T-helper 1 cell (primary cell): ENCODE measurements at places on chromosomes 5 and 9.

DNA sequence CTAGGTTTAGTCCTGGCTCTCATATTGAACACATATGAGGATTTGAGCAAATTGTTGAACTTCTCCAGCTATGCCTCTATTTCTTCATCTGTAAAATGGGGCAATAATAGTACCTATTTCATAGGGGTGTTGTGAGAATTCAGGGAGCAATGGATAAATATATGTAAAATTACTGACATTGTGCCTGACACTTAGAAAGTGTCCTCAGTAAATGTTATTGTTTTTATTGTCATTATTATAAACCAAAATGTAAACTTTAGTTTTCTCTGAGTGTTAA, 101.7 kb downstream of the ANGPTL2 start:
- DNase-seq: no peak

GRCh38 chr9:114608525-114608796, 2.6 kb upstream of the TMEM268 start:
- DNase-seq: no peak

DNA sequence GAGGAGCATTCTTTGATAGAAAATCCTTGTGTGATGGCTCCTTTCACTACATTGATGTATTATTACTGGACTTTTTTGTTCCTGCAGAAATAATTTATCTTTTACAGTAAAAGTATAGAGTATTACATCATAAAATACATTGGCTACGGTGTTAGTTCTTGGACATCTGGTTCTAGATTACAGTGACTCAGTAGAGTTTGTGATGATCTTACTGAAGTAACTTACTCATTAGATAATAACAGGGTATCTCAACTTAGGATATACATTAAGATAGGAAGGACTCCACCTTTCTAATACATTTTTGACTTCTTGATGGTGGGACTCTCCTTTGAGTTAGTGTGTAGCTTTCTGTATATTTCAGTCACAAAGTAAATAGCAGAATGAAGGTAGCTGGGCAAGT, 59.1 kb downstream of the ZNF462 start:
- DNase-seq: no peak

GRCh38 chr9:132037458-132037857, 42.2 kb downstream of the MED27 start:
- DNase-seq: no peak

DNA sequence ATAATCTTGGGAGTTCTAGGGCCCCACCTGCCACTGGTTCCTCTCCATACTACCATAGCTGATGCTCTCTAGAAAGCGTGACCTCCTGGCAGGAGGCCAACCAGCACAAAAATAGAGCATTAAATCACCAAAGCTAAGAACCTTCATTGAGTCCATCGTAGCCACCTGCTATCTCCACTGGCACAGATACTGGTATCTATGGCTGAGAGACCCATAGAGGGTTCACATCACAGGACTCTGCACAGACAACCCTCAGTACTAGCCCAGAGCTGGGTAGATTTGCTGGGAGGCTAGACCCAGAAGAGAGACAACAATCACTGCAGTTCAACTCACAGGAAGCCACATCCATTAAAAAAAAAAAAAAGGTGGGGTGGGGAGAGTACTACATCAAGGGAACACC, 509.1 kb downstream of the DTWD2 start:
- no peak for DNase-seq

DNA sequence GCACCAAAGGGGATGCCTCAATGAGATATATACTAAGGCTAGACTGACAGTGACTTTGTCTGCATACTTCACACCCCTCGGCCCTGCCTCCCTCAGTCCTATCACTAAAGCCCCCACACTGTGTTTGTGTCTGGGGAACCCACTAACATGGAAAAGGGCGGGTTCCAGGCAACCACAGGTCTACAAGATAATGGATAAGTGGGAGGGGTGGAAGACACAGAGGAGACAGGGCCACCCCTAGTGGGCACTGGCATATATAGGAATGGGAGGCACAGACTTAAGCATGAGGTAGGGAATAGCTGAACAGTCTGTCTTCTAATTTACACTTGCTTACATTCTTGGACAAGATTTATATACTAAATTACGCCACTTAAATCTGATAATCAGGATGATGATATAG, 74.0 kb downstream of the SLIT3 start:
- DNase-seq: no peak

DNA sequence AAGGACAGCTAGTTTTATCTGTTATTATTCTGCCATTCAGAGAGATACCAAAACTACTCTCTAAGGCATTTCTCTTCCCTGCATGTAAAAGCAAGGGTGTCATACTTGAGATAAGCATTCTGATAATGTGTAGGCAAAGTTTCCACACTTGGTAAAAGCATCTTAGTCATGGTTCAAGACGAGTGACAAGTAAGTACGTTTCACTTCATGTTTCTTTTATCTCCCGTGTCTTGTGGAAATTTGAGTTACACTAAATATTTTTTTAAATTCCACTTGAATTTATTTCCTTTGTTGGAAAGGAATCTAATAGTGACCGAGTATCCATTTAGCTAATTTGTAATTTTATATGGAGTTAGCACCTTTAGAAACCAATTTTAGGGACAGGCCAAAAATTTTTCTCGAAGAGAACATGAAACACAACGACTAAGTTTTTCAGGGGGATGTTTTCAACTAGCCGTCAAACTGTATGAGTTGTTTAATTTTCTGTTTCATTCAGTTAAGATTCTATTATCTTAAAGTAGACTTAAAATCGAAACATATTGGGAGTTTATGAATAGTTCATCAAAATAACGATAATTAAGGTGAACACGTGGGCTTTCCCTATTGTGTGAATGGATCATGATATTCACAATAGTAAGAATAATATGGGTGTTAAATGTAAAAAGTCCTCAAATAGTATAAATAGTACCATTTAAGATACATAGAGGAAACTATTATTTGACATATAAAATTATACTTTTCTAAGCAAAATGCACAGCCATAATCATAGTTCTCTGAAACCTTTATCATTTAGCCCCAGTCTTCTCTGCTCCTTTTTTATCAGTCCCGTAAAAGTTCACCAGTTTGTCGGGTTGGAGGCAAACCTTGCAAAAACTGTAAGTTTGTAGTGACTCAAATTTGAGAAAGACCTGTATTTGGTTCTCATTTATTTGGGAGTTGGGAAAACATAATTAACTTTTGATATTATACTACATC, 1.6 kb downstream of the RFESD start:
- DNase-seq: no peak

- no peak for DNase-seq
These were observed 109.6 kb upstream of the CXCL14 start for GRCh38 chr5:135688385-135688784.

GRCh38 chr9:120893611-120894307, 16.8 kb upstream of the PHF19 start:
- DNase-seq: no peak

DNA sequence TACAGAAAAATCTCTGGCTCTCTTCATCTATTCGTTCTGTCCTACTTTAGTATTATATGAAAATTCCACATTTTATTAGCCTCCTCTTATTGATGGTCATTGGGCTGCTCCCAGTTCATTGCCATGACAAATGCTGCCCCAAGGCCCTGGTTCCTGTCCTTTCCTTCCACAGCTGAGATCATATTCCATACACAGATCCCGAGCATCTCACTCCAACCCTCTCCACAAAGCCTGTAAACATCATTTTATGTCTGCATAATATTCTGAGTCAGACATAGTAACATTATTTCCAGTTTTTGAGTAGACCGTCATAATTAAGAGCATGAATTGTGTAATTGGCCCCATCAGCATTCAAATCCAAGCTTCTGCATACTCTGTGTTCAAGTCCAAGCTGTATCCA, 86.3 kb downstream of the MVB12B start:
- no peak for DNase-seq

DNA sequence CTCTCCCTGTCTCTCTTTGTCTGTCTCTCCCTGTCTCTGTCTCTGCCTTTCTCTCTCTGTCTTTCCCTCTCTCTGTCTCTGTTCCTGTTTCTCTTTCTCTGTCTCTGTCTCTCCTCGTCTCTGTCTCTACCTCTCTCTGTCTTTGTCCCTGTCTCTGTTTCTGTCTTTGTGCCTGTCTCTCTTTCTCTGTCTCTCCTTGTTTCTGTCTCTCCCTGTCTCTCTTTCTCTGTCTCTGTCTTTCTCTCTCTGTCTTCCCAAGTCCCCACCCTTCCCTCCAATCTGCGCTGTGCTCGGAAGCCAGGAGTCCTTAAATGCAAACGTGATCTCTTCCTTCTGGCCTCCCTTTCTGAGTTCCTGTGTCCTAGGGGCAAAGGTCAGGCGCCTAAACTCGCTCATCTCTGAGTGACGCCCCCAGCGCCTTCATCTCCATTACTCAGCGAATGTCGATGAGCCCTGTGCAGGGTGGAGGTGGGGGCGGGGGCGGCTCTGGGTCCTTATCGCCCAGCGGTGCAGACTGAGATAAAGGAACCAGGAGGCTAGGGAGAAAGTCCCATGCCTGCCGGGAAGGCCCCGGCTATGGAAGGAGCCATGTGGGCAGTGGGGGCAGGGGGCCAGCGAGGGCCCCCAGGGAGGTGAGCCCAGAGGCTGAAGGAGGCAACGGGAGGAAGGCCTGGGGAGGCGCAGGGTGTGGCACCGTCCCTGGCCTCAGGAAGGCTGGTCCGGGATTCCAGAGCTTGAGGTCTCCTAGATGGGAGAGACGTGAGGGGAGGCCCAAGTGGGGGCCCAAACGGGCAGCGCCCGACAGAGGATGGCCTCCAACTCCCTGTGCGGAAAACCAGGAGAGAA, 1.5 kb upstream of the SLC6A19 start:
- no peak for DNase-seq

GRCh38 chr9:6686396-6686795, 40.9 kb upstream of the GLDC start:
- no peak for DNase-seq
